ENCODE measurements at places on chromosomes 5 and 9. TPM values are rescaled to one million over a fixed set of nuclear protein-coding genes. Genes with fewer than 3 reads are reported as not detected.

DNA sequence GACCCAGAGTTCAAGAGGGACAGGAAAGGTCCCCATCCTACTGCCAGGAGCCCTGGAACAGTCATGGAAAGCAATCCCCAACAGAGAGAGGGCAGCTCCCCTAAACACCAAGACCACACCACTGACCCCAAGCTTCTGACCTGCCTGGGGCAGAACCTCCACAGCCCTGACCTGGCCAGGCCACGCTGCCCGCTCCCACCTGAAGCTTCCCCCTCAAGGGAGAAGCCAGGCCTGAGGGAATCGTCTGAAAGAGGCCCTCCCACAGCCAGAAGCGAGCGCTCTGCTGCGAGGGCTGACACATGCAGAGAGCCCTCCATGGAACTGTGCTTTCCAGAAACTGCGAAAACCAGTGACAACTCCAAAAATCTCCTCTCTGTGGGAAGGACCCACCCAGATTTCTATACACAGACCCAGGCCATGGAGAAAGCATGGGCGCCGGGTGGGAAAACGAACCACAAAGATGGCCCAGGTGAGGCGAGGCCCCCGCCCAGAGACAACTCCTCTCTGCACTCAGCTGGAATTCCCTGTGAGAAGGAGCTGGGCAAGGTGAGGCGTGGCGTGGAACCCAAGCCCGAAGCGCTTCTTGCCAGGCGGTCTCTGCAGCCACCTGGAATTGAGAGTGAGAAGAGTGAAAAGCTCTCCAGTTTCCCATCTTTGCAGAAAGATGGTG lies 31.6 kb downstream of the CD180 start:
- no peaks in the 10 kb centered on the region for H3K27me3 ChIP-seq

DNA sequence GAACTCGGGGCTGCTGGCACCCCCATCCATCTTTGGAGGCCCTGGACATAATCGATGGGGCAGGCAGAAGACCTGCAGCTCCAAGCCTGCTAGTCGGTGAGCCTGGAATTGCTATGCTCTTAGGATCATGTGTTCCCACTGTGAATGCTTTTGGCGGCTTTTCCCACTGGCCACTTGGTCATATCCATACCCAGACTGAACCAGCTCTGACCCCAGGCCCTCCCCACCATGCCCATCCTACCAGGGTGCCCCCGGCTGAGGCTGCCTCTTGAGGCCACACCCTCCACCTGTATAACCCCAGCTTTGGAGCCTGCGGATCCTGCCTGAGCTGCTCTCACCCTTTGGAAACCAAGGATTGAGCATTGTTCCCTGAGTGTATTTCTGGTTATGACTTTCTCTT lies 113.5 kb downstream of the TENT4A start:
- peaks cover 10% of the 10 kb centered on the region for H3K27me3 ChIP-seq
- DNase-seq = no peak
- peaks cover 11% of the 10 kb centered on the region for H3K4me1 ChIP-seq
- H3K36me3 ChIP-seq = no peaks in the 10 kb centered on the region
- H3K4me3 ChIP-seq = no peak overlapping the region

TOPORS gene
- total RNA-seq = 15.6 TPM

ACTL7B gene
- total RNA-seq = not detected
